GM12891 (cell line): ENCODE measurements at places on chromosomes 16 and 17.

GRCh38 chr17:82551779-82552457 is 32.4 kb downstream of the FOXK2 start:
- DNase-seq: peak; percentile 87

- no peak for DNase-seq
Measured at GRCh38 chr17:49130891-49131290, 1.7 kb upstream of the B4GALNT2 start.

DNA sequence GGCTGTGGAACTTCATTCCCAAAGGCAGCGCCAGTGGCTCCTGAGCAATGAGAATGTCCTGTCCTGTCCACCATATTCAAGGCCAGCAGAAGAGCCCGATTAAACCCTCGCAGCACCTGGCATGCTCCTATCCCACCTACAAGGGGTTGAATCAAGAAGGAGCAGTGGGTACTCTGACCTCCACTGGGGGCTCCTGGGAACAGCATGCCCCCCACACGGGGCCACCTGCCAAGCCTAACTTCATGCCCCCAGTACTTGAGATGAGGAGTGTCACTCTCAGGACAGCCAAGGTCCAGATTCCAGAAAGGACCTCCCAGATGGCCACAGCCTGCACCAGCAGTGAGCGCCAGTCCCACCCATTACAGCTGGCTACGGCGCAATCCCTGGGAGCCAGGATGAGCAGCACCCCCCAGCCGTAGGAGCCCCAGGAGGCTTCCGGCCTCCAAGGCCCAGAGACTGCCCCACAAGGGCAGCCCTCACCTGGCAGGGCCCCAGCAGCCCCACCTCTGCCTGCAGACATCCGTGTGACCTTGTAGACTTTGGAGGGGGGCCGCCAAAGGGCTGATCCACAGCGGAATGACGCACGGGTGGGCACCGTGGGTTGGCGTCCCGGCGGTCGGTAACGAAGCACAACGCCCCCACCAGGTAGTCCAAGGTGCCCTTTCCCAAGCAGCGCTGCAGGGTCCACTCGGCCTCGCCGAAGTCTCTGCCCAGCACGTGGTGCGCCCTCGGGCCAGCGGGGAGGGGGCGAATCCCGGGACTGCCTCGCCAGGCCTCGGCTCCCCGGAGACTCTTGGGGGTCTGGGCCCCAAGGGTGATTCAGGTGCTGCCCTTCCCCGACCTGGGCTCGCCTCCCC is 1.0 kb upstream of the MPDU1 start:
- DNase-seq: no peak

GRCh38 chr16:21727344-21727743 is 63.6 kb downstream of the OTOA start:
- no peak for DNase-seq

GRCh38 chr17:7352910-7353635 is 1.1 kb downstream of the KCTD11 start:
- no peak for DNase-seq

DNA sequence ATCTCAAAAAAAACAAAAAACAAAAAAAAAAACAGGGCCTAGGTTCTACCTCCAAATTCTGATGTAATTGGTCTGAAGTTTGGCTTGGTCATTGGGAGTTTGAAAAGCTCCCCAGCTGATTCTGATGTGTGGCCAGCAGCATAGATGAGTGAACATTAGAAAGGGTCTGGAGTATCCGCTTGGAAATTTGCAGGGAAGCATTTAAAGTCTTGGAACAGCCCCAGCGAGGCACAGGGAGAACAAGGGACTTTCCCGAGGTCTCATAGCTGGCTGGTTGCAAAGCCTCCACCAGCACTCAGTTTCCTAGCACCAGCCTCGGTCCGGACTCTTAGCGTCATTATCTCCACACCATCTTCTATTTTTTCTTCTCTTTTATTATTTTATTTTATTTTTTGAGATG is 70.8 kb downstream of the RAB11FIP4 start:
- no peak for DNase-seq

- DNase-seq: no peak
Measured at GRCh38 chr17:19720210-19720475, 3.8 kb upstream of the SLC47A2 start.

DNA sequence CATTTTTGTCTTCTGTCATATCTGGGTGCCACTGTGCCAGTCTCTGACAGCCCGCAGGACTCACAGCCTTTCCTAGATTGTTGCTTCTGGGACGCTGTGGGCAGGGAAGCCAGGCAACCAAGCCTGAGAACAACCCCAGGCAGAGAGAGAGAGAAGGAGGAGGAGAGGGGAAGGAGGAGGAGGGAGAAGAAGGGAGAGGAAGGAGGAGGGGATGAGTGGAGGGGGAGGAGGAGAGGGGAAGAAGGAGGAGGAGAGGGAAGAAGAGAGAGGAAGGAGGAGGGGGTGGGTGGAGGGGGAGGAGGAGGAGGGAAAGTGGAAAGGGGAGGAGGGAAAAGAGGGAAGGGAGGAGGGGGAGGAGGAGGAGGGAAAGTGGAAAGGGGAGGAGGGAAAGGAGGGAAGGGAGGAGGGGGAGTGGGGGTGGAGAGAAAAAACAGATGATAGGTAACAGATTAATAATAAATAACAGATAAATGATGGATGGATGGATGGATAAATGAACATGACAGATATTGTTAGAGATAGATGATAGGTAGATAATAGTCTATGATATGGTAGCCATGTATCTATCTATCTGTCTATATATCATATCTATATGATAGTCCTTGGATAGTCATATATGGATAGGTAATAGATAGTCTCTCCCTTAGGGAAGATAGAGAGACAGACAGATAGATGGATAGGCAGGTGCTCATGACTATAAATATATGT is 29.3 kb downstream of the CLEC19A start:
- DNase-seq: no peak

DNA sequence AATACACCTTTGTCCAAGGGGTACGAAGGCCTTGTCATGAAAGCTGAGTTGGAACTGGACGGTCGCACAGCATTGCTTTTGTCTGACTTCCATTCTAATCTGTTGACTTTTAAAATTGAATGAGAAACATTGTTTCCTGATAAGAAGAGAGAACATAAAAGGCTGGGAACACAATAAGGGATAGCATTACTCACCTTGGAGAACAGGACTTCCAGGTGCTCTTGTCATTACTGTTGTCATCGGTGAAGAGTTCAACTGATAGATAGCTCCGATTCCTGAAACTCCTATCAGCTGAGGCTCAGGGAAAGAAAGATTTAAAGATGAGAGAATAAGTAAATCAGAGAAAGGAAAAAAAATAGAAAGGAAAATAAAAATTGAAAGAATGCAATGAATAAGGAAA is 351.1 kb downstream of the KCNJ2 start:
- no peak for DNase-seq

DNA sequence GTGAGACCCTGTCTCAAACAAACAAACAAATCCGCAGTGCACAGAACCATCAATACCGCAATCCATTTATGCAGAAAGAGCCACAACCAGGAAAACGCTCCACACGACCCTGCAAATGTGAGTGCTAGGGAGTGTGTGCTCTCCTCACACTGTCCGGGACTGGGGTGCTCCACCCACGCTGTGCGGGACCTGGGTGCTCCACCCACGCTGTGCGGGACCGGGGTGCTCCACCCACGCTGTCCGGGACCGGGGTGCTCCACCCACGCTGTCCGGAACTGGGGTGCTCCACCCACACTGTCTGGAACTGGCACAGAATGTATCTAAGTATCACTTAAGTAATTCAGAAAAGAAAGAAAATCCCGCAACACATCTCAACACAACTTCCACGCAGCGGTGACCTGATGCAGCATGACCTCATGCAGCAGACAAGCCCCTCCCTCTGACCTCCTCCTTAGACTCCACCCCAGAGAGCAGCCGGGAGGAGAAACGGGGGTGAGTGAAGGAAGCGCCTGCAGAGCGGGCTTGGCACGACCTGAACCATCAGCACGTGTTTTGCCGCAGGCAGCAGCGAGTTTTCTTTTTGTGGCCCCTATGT is 38.5 kb downstream of the ZNF276 start:
- no peak for DNase-seq

GRCh38 chr16:67248073-67248400 is 742 bp upstream of the SLC9A5 start:
- DNase-seq: no peak

DNA sequence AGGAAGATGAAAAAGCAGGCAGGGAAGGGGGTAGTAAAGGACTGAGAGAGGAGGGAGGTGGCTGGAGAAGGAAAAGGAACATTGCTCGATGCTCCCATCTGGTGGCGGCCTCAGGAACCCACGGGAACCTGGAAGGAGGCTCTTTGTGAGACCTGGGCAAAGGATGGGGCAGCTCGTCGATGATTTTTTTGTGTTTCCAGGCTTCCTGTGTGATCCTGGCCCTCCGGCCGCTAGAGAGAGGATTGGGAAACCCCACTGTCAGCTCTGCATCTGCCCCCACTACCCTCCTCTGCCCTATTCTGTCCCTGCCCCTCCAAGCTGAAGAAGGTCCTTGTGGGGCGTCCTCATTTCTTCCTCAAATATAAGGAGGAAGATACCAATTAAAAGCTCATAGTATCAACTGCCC is 6.6 kb downstream of the WFIKKN2 start:
- DNase-seq: peak; percentile 79

- DNase-seq: no peak
Measured at GRCh38 chr17:49508061-49508865, 13.2 kb downstream of the NGFR start.

- peak; percentile 21 for DNase-seq
Measured at GRCh38 chr17:61837175-61838051, 25.9 kb downstream of the BRIP1 start.

DNA sequence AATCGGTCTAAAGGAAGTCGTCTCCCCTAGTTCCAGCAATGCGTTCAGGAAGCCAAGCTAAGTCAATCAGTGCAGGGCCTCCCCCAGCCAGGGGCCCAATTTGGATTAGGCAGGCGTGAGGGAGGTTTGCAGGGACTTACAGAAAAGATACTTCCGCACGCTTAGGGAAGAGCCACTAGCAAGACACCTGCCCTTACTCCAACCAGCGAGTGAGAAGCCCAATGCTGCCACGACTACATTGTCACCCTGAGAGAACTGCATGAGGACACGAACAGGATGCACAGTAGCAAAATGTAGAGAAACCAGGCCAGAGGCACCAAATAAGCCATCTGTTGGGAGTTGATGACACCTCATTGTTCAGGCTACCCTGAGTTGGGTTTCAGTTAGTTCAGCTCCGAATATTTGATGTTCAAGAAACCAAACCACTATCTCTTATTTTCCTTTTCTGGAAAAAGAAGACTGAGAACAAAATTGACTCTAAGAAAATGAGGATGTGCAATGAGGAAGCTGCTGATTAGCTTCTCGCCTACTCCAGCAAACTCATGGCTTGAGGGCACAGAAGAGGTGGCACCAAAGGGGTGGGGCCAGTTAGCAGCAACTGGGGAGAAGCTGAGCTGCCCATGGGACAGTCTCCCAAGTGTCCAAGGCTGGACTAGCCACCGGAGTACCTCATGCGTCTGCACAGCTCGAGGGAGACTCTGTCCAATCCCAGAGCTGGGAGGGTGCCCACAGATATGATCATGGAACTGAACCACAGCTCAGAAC is 29.3 kb downstream of the TK2 start:
- DNase-seq: no peak

GRCh38 chr16:1022466-1022865 is 40.9 kb downstream of the SOX8 start:
- DNase-seq: no peak

- no peak for DNase-seq
Measured at GRCh38 chr16:15509051-15509592, 74.7 kb downstream of the BMERB1 start.

DNA sequence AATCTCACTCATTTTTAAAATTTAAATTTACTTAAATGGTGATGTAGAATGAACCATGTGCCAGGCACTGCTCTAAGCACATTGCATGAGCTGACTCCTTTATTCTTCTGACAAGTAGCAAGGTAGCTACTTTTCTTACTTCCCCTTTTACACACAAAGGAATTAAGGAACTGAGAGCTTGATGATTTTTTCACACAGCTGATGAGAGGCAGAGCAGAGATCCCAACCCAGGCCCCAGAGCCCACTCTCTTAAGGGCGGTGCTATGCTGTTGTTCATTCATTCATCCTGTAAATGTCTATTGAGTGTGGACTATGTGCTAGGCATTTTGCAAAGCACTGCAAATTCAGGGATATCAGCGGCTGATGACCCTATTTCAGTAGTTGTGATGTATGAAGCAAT is 17.9 kb downstream of the SEC14L5 start:
- peak; percentile 86 for DNase-seq

- no peak for DNase-seq
Measured at GRCh38 chr16:68134644-68135043, 49.5 kb downstream of the NFATC3 start.

DNA sequence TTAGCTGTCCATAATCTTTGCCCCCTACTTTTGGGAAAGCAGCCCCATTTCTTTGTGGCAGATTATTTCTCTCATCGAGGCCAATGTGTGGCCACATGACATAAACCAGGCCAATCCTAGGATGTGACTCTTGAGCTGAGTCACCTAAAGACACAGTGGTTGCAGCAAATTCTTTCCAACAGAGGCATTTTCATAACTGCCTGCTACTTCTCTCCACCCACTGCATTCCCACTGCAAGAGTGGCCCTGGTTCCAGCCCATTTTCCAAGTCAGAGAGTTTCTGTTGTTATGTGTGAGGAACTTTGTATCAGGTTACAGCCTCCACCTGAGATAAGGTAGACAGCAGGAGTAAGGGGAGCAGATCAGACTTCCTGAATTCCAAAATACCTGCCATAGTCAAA is 195.2 kb downstream of the RGS9 start:
- DNase-seq: no peak
